ENCODE measurements at places on chromosomes 7 and 10. TPM values are rescaled to one million over a fixed set of nuclear protein-coding genes. Genes with fewer than 3 reads are reported as not detected.

GRCh38 chr7:99255463-99255862, 17.2 kb upstream of the MYH16 start:
- no peak for DNase-seq

DNA sequence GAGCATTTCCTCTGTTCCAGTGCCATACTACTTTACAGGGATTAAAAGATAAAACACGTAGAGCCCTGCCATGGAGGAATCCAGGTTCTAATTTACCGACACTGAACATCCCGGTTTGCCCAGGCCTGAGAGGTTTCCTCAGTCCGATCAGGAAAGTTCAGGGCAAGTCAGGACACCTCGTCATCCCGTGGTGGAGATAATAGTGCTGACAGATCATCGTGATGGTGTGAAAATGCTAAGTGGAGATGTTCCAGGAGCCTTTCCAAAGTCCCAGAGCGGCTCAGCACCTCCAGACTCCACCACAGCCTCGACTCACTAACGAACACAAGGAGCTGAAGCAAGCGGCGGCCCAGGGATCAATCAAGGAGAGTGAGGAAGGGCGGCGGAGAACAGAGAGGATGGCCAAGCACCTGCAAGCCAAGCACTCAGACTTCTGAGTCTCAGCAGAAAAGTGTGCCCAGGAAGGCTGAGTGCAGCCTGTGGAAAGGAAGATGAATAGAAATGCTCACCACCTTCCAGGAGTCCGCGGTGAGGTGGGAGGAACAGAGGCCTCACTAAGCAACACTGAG, 103.7 kb upstream of the VWC2 start:
- no peak for DNase-seq

DNA sequence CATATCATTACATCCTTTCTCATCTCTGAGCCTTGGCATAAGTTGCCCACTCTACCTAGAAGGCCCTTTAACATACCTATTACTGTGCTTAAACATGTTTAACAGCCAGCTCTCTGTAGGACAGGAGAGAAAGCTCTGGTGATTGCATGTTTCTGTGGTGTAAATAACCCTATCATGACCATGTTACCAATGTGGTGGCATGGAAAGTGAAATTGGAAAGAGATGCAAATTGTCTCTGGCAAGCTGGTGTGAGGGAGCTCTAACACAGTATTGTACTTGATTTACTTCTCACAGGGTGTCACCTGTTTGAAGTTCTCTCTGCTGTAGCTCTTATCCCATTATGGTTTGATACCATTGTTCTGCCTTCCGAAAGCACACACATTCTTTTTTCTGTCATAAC, 231.8 kb upstream of the DKK1 start:
- no peak for DNase-seq

DNA sequence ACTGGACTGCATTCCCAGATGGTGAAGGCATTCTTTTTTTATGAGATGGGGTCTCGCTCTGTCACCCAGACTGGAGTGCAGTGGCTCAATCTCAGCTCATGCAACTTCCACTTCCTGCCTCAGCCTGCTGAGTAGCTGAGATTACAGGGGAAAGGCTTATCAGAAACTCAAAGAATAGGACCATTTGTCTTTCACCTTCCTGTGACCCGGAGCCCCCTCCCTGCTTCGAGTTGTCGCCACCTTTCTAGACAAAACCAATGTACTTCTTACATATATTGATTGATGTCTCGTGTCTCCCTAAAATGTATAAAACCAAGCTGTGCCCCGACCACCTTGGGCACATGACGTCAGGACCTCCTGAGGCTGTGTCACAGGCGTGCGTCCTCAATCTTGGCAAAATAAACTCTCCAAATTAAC, 1.8 kb upstream of the METTL27 start:
- no peak for DNase-seq

DNA sequence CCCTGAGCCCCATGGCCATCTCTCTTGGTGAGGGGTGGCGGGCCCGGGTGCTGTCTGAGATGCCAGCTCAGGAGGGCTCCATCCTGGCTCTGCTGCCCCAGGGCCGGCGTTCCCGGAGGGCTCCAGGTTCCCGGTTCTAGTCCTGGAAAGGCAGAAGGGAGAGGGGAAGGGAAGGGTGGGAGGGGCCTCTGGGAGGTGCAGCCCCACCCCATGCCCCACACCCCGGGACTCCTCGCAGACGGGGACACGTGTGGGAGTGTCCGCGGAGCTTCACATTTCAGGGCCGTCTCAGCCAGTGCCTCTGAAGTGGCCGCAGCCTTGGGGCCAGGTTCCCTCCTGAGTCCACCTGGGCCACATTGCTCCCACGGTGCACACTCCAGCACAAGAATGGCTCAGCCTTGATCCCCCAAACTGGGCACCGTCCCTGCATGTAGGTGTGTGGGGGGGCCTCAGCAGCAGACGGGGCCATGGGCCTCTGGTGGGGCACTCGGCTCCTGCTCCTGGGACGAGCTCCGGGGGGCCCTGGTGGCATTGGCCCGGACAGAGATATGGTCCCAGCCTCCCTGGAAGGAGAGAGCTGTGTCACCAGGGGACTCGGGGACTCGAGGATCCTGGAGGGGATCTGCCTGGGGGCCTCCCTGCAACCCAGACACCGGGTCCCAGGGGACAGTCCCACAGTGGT, 5.8 kb downstream of the BHLHA15 start:
- DNase-seq: no peak

DNA sequence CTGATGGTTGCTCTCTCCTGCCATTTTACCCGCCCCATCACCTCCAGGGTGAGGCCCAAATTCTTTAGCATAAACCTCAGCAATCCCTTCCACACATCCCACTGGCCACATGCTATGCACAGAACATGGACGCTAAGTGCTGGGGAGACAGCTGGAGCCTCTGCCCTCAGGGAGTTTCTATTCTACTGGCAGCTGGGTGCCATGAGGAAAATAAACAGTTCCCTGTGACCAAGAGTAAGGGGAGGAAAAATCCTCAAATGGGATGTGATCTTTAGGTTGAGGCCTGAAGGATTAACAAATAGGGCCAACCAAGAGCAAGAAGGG, 1.2 kb downstream of the PARP12 start:
- DNase-seq: no peak

GRCh38 chr10:72948762-72949161, 5.8 kb downstream of the PLA2G12B start:
- no peak for DNase-seq

GRCh38 chr7:37450035-37450434, 1.4 kb upstream of the ELMO1 start:
- no peak for DNase-seq

DNA sequence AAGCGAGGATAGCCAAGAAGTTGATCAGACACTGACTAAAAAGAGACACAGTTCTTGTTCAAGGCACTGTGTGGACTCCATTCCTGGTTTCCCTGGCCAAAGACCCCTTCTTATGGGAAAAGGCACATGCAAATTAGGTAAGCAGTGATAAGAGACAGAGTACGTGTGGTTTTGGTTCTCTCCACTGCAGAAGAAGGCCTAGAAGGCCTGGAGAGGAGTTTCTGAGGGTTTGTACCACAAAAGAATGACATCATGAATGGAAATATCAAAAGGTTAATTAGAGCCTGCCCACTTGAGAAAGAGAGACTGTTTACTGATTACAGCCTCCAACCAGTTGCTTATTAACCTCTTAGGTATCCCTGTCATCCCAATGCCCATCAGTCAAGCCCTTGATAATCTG, 137.5 kb downstream of the ZNF365 start:
- no peak for DNase-seq

GRCh38 chr7:105295596-105296352, 92.9 kb downstream of the SRPK2 start:
- no peak for DNase-seq

DNA sequence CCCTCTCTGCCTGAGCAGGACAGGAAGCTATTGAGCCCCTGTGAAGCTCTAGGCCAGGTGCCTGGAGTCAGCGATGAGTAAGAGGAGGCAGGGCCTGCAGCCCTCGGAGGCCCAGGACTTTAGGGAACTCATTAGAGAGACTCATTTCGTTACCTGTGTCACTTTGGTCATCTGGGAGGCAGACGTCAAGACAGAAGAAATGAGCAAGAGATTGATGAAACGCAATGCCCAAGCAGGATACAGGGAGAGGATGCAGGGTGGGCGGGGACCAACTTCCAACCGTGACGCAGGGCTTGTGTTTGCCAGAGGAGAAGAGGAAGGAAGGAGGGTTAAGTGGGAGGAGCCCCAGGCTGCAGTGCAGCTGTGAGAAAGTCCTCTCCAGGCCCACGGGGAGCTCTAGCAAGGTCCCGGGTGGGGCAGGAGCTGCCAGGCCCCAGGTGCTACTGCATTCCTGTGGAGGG, 26.4 kb upstream of the GNA12 start:
- no peak for DNase-seq

DNA sequence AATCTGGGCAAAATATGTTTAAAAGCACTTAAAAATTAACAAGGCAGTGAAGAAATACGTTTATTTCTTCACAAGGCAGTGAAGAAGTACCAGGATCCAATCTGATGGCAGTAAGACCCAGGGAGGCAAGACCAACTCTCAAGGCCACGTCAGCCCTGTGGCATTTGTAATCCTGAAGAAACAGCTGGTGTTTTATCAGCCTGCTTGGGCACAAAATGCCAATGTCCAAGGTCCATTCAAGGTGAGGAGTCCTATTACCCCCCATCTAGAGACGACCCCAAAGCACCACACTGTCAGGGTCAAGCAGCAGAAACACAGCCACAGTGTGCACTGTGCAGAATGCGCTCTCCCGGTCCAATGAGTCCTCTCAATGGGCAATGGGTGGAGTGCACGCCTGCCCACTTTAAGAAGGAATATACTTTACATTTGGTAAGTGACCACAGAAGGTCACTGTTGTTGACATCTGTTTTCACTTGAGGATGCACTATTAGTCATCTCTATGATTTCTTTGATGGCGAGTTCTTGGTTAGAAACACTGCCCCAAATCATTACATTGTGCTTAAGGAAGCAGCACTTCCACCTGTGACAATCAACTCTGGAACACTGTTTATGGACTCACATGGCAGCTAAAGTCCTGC, 12.8 kb downstream of the CPXM2 start:
- no peak for DNase-seq

DNA sequence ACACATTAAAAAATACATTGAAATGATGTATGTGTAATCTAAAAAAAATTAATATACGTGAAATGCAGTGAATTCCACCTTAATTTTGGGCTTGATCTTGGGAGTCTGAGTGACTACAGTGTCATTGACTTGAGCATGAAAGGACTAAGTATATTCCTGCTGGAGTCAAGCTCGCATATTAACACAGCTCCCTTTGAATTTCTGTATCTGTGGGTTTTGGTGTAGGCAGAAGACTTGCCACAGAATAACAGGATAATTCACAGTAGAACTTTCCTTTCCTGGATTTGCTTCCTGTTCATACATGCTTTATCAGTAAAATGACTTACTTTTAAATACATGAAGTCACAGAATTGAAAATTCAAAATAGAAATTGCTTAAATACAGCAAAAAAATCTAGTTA, 55.3 kb downstream of the PPP1R9A start:
- no peak for DNase-seq

DNA sequence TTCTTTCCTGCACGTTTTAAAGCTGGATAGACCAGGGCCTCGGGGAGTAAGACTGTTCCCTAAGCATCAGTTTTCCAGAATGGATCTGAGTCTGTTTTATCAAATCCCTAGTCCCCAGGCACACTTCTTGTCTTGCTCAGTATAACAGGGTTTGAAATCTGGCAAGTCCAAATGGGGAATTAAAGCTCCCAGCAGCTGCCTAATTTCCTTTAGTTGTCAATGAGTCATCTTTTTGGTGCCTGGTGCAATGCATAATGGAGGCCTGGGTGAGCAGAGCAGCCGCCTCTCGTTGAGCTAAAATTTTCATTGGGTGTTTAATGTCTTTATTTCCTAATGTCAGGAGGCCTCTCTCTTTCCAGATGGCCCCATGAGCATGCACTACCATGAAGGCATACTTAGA, 87.9 kb downstream of the STRA8 start:
- DNase-seq: no peak

DNA sequence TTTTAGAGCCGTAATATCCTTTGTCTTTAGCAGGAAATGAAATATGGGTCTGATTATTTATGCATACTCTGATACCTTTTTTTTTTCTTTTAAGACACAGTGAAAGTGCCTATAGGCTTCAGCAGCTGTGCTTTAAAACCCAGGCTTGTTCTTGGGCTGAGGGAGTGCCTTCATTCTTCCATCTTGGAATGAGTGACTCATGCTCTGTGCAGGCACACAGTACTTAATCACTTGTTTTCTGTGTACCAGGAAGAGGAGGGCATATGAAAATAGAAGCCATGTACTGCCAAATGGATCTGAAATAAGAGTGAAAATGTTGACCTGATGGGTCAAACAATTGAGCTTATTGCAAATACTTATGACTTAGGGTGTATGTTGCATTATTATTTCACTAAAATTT, 12.0 kb downstream of the INPP5F start:
- DNase-seq: no peak

DNA sequence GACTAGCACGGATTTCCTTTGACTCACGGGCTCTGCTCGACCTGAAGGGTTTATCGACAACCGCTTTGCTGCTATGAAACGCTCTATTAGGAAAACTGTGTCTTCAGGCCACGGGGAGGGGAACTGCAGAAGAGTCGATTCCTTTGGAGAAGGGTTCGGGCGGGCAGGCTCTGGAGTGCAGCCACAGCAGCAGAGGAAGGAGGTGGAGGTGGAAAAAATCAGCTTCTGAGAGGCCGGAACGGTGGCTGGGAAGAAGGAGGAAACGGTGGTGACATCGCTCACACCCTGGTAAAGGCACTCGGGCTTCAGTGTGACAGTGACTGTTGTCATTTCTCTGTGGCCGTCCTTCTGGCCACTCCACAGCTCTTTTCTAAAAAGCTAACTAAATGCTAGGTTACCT, 64.6 kb upstream of the MGMT start:
- no peak for DNase-seq

DNA sequence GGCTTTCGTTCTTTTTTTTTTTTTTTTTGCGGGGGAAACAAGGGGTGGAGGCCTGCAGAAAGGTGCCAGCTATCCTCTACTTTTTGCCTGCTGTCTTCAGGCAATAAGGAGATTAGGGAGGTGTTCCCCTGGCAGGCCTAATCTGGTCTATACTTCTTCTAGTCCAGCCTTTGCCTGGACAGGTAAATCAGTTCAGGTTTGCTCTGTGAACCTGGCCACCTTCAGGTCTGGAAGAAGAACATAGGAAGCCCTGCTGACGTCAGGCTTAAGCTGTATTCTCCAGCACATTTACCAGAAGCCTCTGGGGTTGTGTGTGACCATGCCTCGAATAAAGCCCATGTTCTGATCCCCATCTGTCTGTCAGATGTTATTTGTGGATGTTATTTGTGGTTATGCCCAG, 115.4 kb downstream of the SDK1 start:
- DNase-seq: no peak

DNA sequence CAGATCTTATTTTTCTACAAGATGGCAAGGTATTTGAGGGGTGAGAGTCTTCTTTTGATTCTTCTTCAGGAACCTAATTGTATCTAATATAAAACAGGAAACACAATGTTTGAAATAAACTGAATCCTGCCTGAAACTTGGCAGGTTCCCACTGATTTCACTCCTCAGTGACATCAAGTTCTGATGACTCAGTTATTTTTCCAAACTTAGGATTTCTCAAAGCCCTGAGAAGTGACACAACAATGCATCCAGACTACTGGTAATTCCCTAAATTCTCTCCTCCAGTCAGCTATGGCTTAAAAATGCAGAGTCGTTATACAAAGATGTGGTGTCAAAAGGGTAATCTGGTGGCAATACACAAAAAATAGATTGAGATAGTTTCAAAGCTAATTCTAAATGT, 80.9 kb downstream of the ABLIM1 start:
- DNase-seq: no peak

The PON1 gene
- total RNA-seq: 1.1 TPM

The HOXA5 gene
- total RNA-seq: not detected

The LIPK gene
- not detected for total RNA-seq

The SPDYE2 gene
- total RNA-seq: not detected

The PTN gene
- total RNA-seq: 40.0 TPM

All from glutamatergic neuron (in vitro differentiated cells).